Inflammatory macrophage treated with lipopolysaccharide for 1 hour (primary cell): ENCODE measurements at places on chromosomes 1 and 21.

DNA sequence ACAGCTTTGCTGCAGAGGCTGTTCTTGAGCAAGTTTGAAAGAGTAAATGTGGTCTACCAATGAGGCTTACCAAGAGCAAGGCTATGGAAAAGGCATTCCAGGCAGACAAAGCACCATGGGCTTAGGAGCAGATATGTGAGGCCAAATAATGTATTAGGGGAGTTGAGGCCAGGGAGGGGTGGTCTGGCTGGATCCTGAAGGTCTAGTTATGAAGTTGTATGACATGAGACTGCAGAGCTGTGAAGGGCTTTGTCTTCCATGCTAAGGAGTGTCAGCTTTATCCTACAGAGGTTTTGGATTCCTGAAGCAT lies 51.8 kb upstream of the TSPAN2 start:
- DNase-seq = no peak

- DNase-seq = no peak
These were observed 12.4 kb upstream of the BSDC1 start for GRCh38 chr1:32406629-32407111.

DNA sequence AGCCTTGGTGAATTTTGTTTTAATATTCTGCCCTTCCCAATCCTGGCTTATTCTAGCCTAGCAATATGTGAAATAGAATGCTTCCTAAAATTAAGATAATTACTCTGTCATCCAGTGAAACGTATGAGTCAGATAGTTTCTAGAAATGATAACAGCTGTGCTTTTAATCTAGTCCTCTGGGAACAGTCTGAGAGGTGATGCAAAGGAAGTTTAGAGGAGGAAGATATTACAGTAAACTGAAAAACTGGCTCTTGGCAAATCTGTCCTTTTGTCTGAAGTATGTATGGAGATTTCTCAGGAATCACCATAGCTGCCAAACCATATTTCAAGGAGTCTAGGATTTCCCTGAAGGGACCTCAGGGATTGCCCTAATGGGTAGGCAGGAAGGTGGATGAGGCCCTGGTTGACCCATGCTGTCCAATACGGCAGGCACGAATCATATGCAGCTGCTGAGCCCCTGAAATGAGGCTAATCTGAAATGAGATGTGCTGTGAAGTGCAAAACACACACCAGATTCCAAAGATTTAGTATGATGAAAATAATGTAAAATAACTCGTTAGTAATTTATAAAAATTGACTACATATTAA lies 70.8 kb upstream of the LBR start:
- DNase-seq = no peak

DNA sequence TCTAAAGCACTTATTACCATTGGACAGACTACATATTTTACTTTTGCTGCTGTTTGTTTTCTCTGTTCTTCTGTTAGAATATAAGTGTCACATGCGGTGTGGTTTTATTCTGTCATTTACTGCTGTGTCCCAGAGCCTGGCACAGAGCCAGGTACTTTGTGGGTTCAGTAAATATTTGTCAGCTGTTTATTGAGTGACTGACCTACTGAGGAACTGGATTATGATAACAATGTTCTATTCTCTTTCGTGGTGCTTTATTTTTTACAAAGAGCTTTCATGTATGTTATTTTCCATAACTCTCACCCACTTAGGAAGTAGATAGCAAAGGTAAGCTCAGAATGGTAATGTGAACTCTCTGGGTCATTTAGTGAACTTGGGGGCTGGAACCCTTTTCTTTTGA lies 118.8 kb downstream of the RWDD3 start:
- no peak for DNase-seq

- DNase-seq = no peak
These were observed 198.1 kb upstream of the ST6GALNAC5 start for GRCh38 chr1:76669131-76669530.

DNA sequence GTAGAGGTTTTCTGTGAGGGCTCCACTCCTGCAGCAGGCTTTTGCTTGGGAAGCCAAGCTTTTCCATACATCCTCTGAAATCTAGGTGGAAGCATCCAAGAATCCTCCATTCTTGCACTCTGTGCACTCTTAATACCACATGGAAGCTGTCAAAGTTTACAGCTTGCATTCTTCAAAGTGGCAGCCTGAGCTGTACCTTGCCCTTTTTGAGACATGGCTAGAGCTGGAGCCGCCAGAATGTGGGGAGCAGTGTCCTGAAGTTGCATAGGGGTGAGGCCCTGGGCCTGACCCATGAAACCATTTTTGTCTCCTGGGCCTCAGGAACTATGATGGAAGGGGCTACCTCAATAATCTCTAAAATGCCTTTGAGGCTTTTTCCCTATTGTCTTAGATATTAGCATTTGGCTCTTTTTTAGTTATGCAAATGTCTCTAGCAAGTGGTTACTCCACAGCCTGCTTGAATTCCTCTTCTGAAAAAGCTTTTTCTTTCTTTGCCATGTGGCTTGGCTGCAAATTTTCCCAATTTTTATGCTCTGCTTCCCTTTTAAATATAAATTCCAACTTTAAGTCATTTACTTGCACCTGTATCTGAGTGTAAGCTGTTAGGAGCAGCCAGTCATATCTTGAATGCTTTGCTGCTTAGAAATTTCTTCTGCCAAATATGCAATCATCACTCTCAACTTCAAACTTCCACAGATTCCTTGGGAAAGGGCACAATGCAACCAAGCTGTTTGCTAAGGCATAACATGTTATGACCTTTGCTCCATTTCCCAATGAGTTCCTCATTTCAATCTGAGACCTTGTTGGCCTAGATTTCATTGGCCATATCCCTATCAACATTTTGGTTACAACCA lies 92.1 kb upstream of the ARTN start:
- peak; percentile 27 for DNase-seq

GRCh38 chr1:111474521-111474920 lies 737 bp downstream of the C1orf162 start:
- DNase-seq = no peak
